Natural killer cell treated with Interleukin-12 subunit alpha and Interleukin-12 subunit beta and Interleukin-15 and Interleukin-18, amount 100 ng/mL, for 72 hours (primary cell): ENCODE measurements at places on chromosomes 12 and 14.

DNA sequence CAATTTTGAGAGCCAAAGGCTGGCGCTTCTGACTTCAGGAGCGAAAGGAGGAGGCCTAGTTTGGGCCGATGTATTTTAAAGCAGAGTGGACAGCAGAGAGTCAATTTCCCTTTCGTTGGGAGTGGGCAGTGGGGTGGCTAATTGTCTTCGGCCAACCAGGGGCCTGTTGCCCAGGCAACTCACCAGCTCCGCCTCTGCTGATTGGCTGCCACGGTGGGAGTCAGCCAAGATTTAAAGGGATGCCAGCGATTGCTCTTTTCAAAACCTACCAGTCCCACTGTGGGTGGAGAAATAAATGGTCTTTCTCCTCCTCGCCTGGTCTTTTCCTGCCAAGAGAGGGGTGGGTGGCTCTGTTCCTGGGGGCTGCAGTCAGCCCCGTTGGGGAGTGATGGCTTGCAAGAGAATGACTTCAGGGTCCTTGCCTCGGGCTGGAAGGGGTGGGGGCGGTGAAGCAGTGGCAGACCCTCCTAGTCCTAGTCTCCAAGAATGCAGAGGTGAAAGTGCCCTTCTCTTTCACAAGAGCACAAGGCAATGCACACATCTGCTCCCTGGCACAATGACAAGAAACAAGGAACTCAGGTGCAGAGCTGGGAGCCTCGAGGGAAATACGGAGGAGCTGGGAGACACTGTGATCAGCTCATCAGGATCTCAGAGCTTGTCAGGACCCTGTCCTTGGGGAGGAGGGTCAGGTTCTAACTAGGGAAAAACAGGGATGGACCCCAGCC is 37.7 kb downstream of the RASAL1 start:
- H3K27ac ChIP-seq, result no peak overlapping the region
- H3K4me3 ChIP-seq, result no peak overlapping the region
- no peak for DNase-seq
- H3K27me3 ChIP-seq, result no peaks in the 10 kb centered on the region
- no peaks in the 10 kb centered on the region for H3K36me3 ChIP-seq

DNA sequence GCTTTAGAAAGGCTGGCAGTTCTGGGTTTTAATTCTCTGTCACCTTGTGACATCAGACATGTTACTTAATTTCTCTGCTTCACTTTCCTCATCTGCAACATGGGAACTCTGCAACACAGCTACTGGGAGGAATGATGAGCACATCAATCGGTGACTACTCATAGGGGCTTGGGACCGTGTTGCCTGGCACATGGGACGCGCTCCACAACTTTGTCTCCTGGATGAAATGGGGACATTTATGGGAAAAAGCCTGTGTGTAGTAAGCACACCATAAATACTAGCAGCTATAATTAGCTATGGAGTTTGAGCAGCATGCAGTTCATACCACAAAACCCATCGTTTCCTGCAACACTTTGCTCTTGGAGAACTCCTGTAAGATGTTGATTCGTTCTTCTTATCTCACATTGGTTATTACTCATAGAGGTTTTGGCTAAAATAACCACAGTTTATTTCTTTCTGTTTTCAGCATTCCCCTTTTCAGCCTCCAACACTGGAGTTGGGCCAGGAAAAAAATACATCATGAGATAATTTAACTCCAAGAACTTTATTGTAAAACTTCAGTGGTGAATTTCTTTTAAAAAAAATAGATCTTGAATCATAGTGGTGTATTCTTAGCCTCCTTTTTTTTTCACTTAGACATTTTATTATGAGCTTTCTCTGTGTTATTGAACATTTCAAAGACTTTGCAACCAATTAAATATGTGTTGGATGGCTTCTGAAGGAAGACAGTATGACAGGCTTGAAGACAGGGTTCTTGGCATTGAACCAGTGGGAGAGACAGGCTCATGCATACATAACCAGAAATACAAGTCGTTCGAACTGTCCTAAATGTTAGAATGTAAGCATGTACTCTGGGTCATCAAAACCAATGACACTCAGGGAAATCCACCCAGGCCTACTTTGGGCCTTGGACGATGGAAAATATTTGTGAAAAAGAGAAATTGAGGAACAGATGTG is 72.7 kb downstream of the RIN3 start:
- H3K4me1 ChIP-seq, result peaks cover 90% of the 10 kb centered on the region
- peaks cover 46% of the 10 kb centered on the region for H3K36me3 ChIP-seq
- H3K27ac ChIP-seq, result peak overlapping the region; percentile 98

- H3K4me3 ChIP-seq, result no peak overlapping the region
- H3K27ac ChIP-seq, result no peak overlapping the region
- no peaks in the 10 kb centered on the region for H3K27me3 ChIP-seq
Observed at GRCh38 chr12:91099836-91100235, 11.5 kb downstream of the LUM start.

DNA sequence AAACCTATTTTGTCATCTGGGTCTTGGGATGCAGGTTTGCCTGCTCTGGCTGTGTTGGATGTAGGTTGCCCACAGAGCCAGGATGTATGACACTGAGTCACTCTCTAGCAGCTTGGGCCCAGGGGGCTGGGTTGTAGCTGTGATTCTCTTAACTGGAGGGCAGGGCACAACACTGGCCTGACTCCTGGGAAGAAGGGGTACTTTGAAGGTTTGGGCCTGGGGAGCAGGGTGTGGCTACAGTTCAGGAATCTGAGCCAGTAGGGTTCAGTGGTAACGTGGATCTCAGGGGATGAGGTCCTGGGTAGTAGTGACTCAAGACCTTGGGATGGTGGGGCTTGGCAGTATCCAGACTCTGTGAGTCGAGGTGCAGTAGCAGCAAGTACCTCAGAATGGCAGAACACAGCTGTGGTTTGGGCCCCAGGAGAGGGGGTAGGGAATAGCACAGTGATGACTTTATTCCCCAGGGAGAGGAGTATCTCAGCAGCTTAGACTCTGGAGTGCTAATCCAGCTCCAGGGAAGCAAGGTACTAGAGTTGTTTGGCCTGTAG is 25.7 kb downstream of the TBC1D15 start:
- no peak for DNase-seq
- H3K4me1 ChIP-seq, result peaks cover 47% of the 10 kb centered on the region
- no peak overlapping the region for H3K4me3 ChIP-seq
- H3K27ac ChIP-seq, result no peak overlapping the region

GRCh38 chr14:99630202-99630601 is 14.7 kb upstream of the HHIPL1 start:
- H3K27ac ChIP-seq, result no peak overlapping the region
- no peaks in the 10 kb centered on the region for H3K36me3 ChIP-seq
- H3K27me3 ChIP-seq, result peaks cover 9% of the 10 kb centered on the region
- no peak for DNase-seq

DNA sequence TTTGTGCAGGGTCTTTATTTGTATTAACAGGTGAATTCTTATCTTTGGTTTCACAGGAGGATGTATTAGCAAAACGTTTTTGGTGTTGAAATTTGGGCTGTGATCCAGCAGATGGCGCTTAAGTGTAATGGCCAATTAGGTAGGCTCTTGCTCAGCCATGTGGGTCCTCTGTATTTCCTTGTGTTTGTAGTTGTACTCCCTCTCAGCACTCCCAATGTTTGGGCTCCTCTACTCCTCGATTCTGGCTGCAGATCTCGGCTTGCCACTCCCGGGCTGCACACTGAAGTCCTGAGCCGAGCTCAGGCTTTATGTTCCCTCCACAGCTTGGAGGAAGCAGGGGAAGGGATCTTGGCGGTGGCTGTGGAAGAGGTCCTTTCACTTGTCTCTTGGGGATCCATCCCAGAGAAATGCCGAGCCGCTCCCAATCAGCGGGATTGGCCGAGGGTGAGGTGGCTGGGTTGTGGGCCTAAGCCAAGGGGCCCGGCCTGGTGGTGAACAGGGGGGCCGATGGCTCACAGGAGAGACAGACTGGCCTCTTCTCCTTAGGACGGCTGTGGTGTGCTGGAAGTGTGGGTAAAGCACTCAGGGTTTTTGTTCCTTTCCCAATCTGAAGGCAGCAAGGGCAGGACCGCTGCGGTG is 133.7 kb downstream of the AEBP2 start:
- no peak overlapping the region for H3K4me3 ChIP-seq
- no peak overlapping the region for H3K27ac ChIP-seq
- H3K27me3 ChIP-seq, result no peaks in the 10 kb centered on the region
- DNase-seq, result no peak
- H3K36me3 ChIP-seq, result no peaks in the 10 kb centered on the region

DNA sequence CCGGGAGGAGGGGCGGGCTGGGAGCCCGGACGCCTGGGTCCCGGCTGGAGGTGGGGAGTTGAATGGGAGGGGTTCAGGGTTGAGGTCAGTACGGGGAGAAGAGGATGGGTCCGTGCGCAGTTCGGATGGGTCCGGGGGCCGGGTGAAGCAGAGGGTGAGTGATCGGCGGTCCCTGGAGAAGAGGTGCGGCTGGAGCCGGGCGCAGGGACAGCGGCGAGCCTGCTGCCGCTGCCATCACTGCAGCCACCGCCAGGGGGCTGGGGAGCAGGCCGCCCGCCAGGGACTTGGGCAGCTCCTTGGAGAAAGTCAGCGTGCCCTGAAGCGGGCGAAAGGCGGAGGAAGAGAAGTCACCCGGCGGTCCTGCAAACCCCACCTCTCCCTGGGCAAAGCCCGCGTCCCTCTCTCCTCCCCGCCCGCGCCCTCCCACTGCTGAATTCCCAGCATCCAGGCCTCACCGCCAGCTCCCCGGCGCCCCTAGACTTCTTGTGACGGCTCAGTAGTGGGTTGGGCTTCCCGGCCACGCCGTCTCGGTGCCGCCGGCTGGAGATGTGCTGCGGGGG is 6.0 kb upstream of the GPR84 start:
- H3K27me3 ChIP-seq, result no peaks in the 10 kb centered on the region
- no peaks in the 10 kb centered on the region for H3K36me3 ChIP-seq
- peaks cover 30% of the 10 kb centered on the region for H3K4me1 ChIP-seq
- H3K4me3 ChIP-seq, result no peak overlapping the region
- DNase-seq, result peak; percentile 74

DNA sequence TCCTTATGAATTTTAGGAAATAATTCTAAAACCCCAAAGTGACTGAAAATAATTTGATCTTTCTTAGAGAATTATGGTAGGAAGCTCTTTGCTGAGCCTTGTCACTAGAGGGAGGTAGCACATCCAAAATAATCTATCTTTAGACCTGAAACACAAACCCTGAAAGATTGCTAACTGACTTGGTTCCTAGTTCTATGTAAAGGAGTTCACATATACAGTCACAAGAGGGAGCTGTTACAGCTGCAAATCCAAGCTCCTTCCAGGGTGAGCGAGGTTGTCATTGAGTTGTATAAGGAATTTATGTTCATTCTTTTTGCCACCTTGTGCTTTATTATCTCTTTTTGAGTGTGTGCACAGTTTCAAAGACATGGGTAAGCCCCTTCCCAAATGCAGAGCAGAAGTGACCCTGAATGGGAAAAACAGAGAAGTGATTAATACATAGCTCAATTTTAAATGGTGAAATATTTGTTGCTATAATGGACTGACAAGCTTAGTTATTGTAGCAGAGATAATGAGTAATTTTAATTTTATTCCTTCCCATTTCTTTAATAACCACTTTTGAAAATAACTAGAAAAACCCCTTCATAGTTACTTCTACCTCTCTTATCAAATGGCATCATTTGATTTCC is 387.9 kb downstream of the DAD1 start:
- H3K4me1 ChIP-seq, result peaks cover 4% of the 10 kb centered on the region
- DNase-seq, result no peak
- no peak overlapping the region for H3K27ac ChIP-seq
- no peaks in the 10 kb centered on the region for H3K36me3 ChIP-seq
- H3K4me3 ChIP-seq, result no peak overlapping the region
- peaks cover 8% of the 10 kb centered on the region for H3K27me3 ChIP-seq

GRCh38 chr12:57850854-57851430 is 4.4 kb upstream of the CTDSP2 start:
- H3K27ac ChIP-seq, result no peak overlapping the region
- no peak overlapping the region for H3K4me3 ChIP-seq
- peaks cover 7% of the 10 kb centered on the region for H3K4me1 ChIP-seq
- no peak for DNase-seq
- peaks cover 24% of the 10 kb centered on the region for H3K27me3 ChIP-seq

DNA sequence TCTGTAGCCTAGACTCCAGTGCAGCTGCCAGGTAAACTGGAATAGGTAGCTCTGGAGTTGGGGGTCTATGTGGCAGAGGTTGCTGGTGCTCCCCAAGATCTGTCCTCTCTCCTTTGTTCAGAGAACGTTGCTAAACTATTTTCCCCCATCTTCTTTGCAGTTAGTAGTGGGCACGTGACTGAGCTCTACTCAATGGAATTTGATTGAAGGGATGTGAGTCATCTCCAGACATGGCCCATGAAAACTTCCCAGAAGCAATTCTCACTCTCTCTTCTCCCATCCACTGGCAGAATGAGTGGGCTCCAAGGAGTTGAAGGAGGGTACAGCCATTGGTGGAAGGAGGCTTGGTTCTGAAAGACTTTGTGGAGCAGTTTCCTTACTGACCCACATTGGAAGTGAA is 44.0 kb downstream of the PAH start:
- no peaks in the 10 kb centered on the region for H3K4me1 ChIP-seq
- no peak overlapping the region for H3K27ac ChIP-seq
- no peak overlapping the region for H3K4me3 ChIP-seq
- peaks cover 7% of the 10 kb centered on the region for H3K27me3 ChIP-seq

DNA sequence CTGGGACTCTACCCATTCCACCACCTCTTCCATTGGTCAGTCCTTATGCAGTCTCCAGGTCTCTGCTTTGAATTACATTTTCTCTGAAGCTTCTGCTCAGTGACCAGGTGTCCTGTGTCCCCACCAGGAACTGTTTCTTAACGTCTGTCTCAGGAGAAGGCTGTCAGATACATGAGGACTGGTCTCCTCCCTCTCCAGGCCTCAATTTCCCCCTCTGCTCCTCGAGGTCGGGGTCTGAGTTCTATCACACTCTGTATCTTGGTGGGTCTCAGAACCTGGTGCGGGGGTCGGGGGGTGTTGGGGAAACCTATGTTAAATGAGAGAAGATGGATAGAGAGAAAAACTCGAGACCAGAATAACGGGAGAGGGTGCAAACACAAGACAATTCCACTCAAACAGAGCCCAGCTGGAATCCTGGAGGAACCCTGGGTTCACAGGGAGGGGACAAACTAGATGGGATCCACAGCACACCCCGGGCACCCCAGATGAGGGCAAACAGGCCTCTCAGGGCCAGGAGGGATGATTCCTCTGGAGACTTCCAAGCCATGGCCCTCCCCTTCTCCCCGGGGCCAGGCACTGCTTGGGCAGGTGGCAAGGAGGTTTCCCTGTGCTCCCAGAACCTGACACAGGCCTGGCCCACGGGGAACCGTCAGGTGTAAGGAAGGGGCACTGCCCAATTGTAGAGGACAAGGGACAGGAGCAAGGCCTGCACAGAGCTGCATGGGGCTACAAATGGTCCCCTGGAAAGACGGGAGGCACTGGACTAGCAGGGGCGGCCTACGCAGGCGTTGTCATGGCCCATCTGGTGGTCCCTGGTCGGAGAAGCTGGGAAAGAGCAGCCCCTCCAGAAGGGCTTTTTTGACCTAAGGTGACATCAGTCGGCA is 313.2 kb upstream of the DIO3 start:
- no peaks in the 10 kb centered on the region for H3K36me3 ChIP-seq
- no peak for DNase-seq
- H3K27me3 ChIP-seq, result peaks cover 6% of the 10 kb centered on the region
- H3K4me3 ChIP-seq, result no peak overlapping the region

- no peak overlapping the region for H3K4me3 ChIP-seq
- no peaks in the 10 kb centered on the region for H3K36me3 ChIP-seq
- H3K27ac ChIP-seq, result no peak overlapping the region
- peaks cover 16% of the 10 kb centered on the region for H3K27me3 ChIP-seq
Observed at GRCh38 chr12:69070319-69071090, 137.5 kb upstream of the CPM start.

- no peak overlapping the region for H3K4me3 ChIP-seq
- H3K36me3 ChIP-seq, result no peaks in the 10 kb centered on the region
- peaks cover 28% of the 10 kb centered on the region for H3K4me1 ChIP-seq
- no peak for DNase-seq
- H3K27ac ChIP-seq, result no peak overlapping the region
Observed at GRCh38 chr12:25283006-25283405, 32.3 kb upstream of the KRAS start.
